Nephron progenitor cell (in vitro differentiated cells): ENCODE measurements at places on chromosomes 3 and 15.

DNA sequence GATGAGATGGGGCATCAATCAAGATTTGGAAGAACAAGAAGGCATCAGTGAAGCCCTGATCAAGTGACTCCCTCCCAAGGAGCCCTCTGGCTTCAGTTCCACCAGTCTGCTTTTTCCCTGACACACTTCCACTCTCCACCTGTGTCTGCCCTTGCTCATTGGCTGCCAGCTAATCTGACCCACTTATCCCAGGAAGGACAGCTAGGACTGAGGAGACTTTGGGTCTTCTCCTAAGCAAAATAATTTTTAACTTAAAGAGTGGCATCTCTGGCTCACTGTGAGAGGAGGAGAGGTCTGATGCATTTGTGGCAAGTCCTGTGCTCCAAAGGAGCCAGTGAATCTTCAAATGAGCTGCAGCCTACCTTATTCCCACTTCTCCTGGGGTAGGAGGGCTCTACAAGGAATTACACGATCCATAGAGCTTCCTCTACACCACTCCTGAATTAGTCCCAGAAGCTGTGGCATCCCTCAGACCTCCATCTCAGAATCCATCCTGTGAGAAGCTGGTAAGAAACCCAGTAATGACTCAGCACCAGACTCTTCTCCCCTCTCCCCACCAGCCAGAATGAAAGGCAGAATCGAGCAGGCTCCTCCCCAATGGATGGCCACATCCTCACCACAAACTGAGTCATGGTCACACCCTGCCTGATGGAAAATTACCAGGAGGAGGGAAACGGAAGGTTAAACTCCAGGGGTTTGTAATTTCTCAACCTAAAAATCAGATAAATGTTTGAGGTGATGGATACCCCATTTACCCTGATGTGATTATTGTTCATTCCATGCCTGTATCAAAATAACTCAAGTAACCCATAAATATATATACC is 6.3 kb upstream of the PKM start:
- peaks cover 3% of the 10 kb centered on the region for H3K27me3 ChIP-seq
- H3K27ac ChIP-seq: peak overlapping the region; percentile 26
- H3K4me3 ChIP-seq: no peak overlapping the region
- DNase-seq: no peak
- peaks cover 20% of the 10 kb centered on the region for H3K36me3 ChIP-seq

DNA sequence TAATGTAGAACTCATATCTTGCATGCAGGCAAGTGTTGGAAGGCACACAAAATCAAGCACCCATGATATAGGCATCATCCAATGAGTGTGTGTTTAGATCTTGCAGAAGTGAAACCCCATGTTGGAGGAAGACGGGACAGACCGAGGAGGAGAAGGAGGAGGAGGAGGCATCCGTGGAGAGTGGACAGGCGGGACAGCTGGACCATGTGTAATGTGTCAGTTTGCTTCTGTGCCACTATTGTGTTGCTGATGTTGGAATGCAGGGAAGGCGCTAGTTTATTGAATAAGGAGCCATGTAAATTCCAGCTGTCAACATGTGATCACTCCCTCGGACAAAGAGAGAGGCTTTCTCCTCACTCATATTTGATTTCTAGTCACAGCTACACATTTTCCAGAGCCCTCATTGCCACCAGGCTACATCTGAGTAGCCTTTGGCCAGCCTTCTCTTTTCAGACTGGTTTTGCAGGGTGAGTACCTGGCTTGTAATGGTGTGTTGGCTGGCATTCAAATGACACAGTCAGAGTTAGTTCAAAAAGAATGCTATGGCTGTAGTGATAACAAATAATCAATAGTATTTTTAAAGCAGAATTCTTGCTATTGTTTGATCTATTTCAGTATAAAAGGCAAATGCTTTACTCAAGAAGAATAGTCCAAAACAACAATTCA is 1037.6 kb upstream of the NR2F2 start:
- no peaks in the 10 kb centered on the region for H3K36me3 ChIP-seq
- H3K27ac ChIP-seq: no peak overlapping the region
- peaks cover 90% of the 10 kb centered on the region for H3K4me1 ChIP-seq
- H3K27me3 ChIP-seq: no peaks in the 10 kb centered on the region
- no peak for DNase-seq

- no peak overlapping the region for H3K4me3 ChIP-seq
- no peak for DNase-seq
- no peaks in the 10 kb centered on the region for H3K27me3 ChIP-seq
- H3K27ac ChIP-seq: no peak overlapping the region
Measured at GRCh38 chr3:28326458-28326926, 22.0 kb upstream of the ZCWPW2 start.

GRCh38 chr15:65476903-65477302 is 40.6 kb downstream of the DPP8 start:
- H3K36me3 ChIP-seq: peaks cover 53% of the 10 kb centered on the region
- no peak overlapping the region for H3K4me3 ChIP-seq
- no peak for DNase-seq
- no peak overlapping the region for H3K27ac ChIP-seq
- peaks cover 3% of the 10 kb centered on the region for H3K27me3 ChIP-seq

- no peaks in the 10 kb centered on the region for H3K36me3 ChIP-seq
- no peak overlapping the region for H3K27ac ChIP-seq
- DNase-seq: no peak
- no peaks in the 10 kb centered on the region for H3K27me3 ChIP-seq
- H3K4me1 ChIP-seq: peaks cover 24% of the 10 kb centered on the region
Measured at GRCh38 chr3:23607184-23607847, 198.4 kb upstream of the UBE2E1 start.

- H3K4me3 ChIP-seq: no peak overlapping the region
- no peaks in the 10 kb centered on the region for H3K4me1 ChIP-seq
- peak overlapping the region; percentile 43 for H3K27ac ChIP-seq
- H3K27me3 ChIP-seq: no peaks in the 10 kb centered on the region
- DNase-seq: no peak
- no peaks in the 10 kb centered on the region for H3K36me3 ChIP-seq
Measured at GRCh38 chr3:151037746-151038477, 47.6 kb upstream of the MED12L start.

DNA sequence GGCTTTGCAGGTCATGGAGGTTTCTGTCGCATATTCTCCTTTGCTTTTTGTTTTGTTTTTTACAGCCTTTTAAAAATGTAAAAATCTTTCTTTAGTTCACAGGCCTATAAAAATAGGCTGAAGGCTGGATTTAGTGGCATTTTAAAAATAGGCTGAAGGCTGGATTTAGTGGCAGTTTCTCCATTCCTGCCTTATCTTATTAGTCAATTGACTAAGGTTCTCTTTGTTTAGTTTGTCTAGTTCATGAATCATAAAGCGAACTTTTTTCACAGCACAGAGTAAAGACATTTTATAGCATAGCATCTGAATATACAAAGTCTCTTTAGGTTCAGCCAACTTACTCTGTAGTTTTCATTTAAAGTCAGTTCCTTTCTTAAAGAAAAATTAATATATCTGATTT is 31.4 kb downstream of the AP4E1 start:
- no peaks in the 10 kb centered on the region for H3K27me3 ChIP-seq
- peaks cover 25% of the 10 kb centered on the region for H3K36me3 ChIP-seq
- no peak overlapping the region for H3K4me3 ChIP-seq
- DNase-seq: no peak

DNA sequence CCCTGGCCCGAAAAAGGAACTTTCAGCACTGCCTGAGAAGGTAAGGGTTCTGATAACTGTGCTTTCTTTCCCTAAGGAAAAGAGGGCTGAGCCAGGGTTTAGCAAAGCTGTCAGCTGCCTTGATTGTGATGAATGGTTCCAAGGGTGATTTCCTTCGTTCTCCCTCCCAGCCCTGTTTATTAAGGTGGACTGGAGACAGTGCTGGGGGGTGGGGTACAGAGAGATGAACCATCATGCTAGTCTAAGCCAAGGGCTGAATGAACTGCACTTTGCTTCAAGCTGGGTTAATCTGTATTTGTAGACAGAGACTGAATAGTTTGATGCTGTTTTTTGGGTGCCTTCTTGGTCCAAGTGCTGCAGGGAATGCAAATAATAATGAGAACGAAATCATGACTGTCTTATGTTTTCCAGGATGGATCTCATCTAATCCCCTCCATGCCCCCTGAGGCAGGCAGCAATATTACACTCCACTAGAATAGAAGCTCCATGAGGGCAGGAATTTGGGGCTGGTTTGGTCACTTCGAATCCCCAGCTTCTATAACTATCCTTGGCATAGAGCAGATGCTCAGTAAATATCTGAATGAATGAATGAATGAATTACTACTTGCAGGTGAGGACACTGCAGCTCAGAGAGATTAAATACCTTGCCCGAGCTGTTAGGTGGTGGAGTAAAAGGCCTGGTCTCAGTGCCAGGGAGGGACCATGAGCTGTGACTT is 10.9 kb downstream of the PXYLP1 start:
- DNase-seq: no peak
- H3K4me1 ChIP-seq: peaks cover 80% of the 10 kb centered on the region
- peak overlapping the region; percentile 92 for H3K27ac ChIP-seq
- H3K4me3 ChIP-seq: peak overlapping the region; percentile 36
- H3K36me3 ChIP-seq: no peaks in the 10 kb centered on the region

DNA sequence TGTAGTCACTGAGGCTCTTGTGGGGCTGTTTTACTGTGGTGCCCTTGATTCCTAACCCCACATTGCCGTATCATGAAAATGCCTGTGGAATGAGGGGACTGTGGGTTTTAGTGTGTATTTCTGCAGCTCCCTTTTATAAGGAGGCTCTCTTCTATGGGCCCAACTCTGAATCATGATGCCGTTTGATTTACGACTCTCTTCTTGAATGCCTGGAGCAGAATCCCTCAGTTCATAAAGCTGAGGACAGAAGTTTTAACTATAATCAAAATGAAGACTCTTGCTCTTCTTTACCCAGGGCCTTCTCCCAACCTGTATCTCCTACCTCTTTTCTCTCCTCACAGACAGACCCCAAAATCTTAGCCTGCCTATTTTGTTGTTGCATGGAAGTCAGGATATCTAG is 109.5 kb downstream of the RARB start:
- H3K27me3 ChIP-seq: peaks cover 2% of the 10 kb centered on the region
- H3K4me3 ChIP-seq: no peak overlapping the region
- H3K27ac ChIP-seq: no peak overlapping the region
- H3K36me3 ChIP-seq: peaks cover 11% of the 10 kb centered on the region

DNA sequence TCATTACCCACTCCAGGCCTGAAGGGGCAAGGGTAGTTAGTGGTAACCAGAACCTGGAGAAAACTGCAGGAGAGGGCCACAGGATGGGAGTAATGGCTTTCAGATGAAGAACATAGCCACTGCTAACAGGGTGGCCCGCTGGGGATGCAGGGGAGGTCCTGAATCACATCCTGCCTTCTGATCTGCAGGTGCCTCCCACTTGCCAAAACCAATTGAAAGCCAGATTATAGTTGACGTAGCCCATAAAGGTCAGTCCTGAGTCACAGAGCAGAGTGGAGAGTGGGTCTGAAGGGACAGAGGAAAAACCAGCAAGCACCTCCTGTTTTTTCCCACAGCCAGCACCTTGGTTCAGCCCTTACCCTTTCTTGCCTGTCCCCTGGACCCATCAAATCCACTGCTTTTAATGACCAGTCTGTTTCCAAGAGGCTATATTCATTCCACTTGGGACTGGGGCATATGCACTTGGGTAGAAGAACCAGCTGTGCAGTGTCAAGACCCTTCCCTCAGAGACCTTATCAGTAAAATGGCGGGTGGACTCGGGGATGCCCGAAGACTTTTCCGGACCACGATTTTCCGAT is 646 bp upstream of the SLC35G2 start:
- no peak overlapping the region for H3K27ac ChIP-seq
- H3K27me3 ChIP-seq: peaks cover 66% of the 10 kb centered on the region
- H3K4me3 ChIP-seq: peak overlapping the region; percentile 90
- DNase-seq: peak; percentile 21

- H3K4me3 ChIP-seq: no peak overlapping the region
- peaks cover 32% of the 10 kb centered on the region for H3K4me1 ChIP-seq
- DNase-seq: no peak
- no peak overlapping the region for H3K27ac ChIP-seq
- peaks cover 90% of the 10 kb centered on the region for H3K36me3 ChIP-seq
Measured at GRCh38 chr15:96300836-96301235, 29.7 kb upstream of the NR2F2 start.

GRCh38 chr15:94582368-94582767 is 351.0 kb downstream of the MCTP2 start:
- DNase-seq: peak; percentile 48
- peak overlapping the region; percentile 27 for H3K27ac ChIP-seq
- H3K4me1 ChIP-seq: peaks cover 32% of the 10 kb centered on the region
- H3K4me3 ChIP-seq: no peak overlapping the region
- H3K27me3 ChIP-seq: peaks cover 3% of the 10 kb centered on the region
- no peaks in the 10 kb centered on the region for H3K36me3 ChIP-seq

- DNase-seq: peak; percentile 32
- H3K4me1 ChIP-seq: peaks cover 62% of the 10 kb centered on the region
- no peaks in the 10 kb centered on the region for H3K36me3 ChIP-seq
Measured at GRCh38 chr3:137763594-137763938, 549 bp upstream of the SOX14 start.

GRCh38 chr15:85704720-85705429 is 89.8 kb downstream of the KLHL25 start:
- peaks cover 64% of the 10 kb centered on the region for H3K4me1 ChIP-seq
- H3K27ac ChIP-seq: peak overlapping the region; percentile 88
- H3K4me3 ChIP-seq: peak overlapping the region; percentile 21
- no peaks in the 10 kb centered on the region for H3K27me3 ChIP-seq
- peaks cover 29% of the 10 kb centered on the region for H3K36me3 ChIP-seq

DNA sequence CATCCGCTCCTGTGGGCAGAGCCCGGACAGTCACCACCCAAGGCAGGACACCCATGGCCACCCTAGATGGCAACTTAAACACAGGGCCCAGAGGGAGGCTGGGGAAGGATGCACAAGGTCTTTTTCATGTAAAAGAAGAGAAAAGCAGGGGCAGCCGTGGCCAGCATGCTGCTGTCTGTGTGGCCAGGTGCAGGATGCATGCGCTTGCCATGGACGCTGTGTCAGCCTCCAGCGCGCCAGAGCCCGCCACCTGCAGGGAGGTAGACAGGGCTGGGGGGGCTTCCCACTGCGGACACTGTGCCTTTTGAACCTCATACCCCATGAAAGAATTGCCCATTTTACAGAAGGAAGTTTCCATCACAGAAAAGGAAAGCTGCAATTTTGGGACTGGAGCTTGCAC is 18.2 kb downstream of the UROC1 start:
- H3K4me1 ChIP-seq: peaks cover 13% of the 10 kb centered on the region
- no peak overlapping the region for H3K27ac ChIP-seq
- no peak overlapping the region for H3K4me3 ChIP-seq

- H3K27me3 ChIP-seq: peaks cover 6% of the 10 kb centered on the region
- H3K4me3 ChIP-seq: no peak overlapping the region
- H3K27ac ChIP-seq: no peak overlapping the region
- peaks cover 38% of the 10 kb centered on the region for H3K4me1 ChIP-seq
- H3K36me3 ChIP-seq: no peaks in the 10 kb centered on the region
Measured at GRCh38 chr15:77904436-77904821, 173.1 kb downstream of the TBC1D2B start.

- no peak overlapping the region for H3K4me3 ChIP-seq
- peaks cover 4% of the 10 kb centered on the region for H3K27me3 ChIP-seq
- no peaks in the 10 kb centered on the region for H3K36me3 ChIP-seq
- H3K27ac ChIP-seq: no peak overlapping the region
- DNase-seq: no peak
- peaks cover 31% of the 10 kb centered on the region for H3K4me1 ChIP-seq
Measured at GRCh38 chr3:34016925-34017587, 218.6 kb downstream of the PDCD6IP start.

- H3K27ac ChIP-seq: no peak overlapping the region
- H3K36me3 ChIP-seq: peaks cover 4% of the 10 kb centered on the region
- H3K27me3 ChIP-seq: peaks cover 4% of the 10 kb centered on the region
- no peaks in the 10 kb centered on the region for H3K4me1 ChIP-seq
- no peak for DNase-seq
Measured at GRCh38 chr3:122151480-122151879, 32.0 kb upstream of the CASR start.
